Right renal cortex interstitium (tissue), 3 donors: ENCODE measurements at places on chromosomes 16 and 17. TPM values are rescaled to one million over a fixed set of nuclear protein-coding genes. Genes with fewer than 3 reads are reported as not detected.

DNA sequence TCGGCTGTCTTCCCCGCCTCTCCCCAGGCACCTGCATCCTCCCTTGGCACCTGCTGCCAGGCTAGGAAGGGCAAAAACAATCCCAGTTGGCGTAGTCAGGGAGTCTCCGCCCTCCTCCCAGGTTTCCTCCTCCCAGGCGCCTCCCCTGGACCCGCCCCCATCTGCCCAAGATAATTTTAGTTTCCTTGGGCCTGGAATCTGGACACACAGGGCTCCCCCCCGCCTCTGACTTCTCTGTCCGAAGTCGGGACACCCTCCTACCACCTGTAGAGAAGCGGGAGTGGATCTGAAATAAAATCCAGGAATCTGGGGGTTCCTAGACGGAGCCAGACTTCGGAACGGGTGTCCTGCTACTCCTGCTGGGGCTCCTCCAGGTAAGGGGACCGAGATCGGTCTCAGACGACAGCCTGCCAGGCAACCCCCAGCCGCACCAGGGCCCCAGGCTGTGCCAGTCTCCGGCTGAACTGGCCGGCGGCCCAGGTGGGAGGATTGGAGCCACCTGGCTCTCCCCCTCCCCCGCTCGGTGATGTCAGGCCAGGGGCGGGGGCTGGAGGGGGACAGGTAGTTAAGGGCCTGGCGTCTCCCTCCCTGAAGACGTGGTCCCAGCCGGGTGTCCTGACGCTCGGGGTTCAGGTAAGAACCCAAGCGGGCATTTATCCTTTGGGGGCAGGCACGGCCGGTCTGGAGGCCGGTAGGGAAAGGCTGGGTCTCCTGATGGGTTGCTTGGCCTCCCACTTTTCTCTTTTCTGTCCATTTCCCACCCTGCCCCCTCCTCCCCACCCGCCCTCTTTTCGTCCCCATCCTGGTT is at the start of gene GRB7:
GRB7 (plus strand) TSS at position 179 of the 808 bp plus-strand sequence. CDS start 4,364 bp downstream, outside the sequence.
- no peak for DNase-seq

DNA sequence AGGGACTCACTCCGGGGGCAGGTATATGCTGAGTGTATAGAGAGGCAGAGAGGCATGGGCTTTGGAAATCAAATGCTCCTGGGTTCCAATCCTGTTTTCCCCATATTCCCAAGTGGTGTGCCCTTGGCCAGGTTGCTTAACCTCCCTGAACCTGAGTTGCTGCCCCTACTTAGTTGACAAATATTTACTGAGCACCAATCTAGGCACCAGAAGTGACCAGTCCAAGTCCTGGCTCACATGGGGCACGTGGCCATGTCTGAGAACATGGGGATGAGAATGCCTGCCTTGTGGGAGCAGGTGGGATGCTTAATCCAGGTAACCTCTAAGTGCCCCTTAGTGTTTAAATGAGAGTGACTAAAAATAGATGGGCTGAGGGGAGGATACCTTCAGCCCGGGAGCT is 4.2 kb downstream of the SOCS3 start:
- no peak for DNase-seq

DNA sequence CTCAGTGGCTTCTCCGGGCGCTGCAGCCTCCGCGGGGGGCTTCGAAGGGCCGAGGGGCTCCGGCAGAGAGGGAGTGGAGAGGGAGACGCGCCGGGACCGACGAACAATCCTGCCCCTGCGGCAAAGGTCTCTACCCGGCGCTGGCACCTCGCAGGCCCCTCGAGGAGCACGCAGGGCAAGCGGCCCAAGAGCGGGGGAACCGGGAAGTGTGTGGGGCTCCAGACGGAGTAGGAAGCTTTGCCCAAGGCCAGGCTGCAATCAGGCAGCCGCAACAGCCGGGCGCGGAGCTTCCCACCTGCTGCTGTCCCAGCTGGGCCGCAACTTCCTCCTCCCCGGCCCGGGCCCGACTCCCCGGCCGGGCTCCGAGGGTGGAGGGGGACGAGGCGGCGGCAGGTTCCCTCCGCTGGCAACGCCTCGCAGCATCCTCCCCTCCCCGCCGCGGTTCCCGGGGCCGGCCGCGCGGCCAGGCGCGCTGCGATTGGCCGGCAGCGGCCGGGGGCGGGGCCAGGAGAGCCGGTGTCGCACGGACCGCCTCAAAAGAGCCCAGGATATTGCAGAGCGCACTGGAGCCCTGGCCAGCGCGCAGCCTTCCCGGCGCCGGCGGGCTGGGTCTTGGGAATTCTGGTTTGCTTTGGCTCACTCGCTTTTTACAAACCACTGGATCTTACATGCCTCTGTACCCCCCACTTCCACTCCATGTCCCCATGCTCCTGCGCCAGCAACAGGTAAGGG is at the start of gene KCNJ2:
KCNJ2 (plus strand) TSS at position 556 of the 732 bp plus-strand sequence. CDS start 5,508 bp downstream, outside the sequence.
- DNase-seq, result peak; percentile 70

GRCh38 chr17:11645426-11645825 is 47.2 kb downstream of the DNAH9 start:
- DNase-seq, result no peak

DNA sequence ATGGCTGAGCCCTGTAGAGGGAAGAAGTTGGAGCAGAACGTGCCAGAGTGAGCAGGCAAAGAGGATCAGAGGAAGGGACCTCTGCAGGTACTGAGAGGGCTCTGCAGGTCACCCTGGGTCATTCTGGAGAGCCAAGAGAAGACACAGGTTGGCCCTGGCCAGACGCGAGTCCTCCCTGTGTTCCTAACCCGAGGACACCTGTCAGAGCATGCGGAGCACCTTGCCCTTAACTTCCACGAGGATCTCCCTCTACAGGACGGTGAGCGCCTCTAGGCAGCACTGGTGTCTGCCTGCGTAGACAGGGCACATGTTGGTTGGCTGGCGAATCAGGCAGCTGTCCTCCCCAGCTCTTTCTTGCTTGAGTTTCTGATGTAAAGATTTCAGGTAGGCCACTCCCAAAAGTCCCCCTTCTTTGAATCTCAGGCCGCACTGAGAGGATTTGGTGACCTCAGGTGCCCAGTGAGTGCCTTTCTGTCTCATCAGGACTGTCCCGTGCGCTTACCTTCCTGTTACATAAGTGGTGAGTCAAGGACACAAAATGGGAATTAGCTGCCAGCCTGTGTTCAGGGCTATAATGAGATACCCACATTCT is 45.3 kb downstream of the MPRIP start:
- DNase-seq, result no peak

DNA sequence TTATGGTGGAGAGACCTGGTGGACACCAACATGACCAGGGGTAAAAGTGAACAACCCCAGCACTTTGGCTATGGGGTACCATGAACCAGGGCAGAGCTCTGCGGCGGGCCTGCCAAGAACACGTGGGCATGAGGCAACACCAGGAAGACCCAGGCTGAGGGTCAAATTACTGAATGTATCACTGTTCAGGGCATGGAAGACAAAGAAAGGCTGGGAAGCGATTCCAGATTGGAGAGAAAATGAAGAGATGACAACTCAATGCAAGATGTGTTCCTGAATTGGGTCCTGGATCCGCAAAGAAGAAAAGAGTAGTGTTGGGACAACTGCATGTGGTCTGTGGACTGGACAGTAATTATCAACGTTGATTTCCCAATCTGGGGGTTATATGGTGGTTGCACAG is 19.8 kb downstream of the SPHK1 start:
- DNase-seq, result no peak

- DNase-seq, result no peak
These were observed 467.0 kb upstream of the C16orf82 start for GRCh38 chr16:26599785-26600104.

- DNase-seq, result peak; percentile 44
These were observed 20.7 kb upstream of the CCL5 start for GRCh38 chr17:35900708-35901480.

GRCh38 chr17:18859256-18859655 is 1.3 kb downstream of the PRPSAP2 start:
- no peak for DNase-seq

- DNase-seq, result no peak
These were observed 77.3 kb downstream of the WNT3 start for GRCh38 chr17:46741122-46741730.

GRCh38 chr16:81061871-81062608 is 15.0 kb downstream of the C16orf46 start:
- no peak for DNase-seq

The GSG1L gene
- 0.75 TPM for polyA plus RNA-seq

The CFAP119 gene
- 7.8 TPM for polyA plus RNA-seq

The RUNDC3A gene
- polyA plus RNA-seq, result 1.4 TPM

The TP53TG3B gene
- polyA plus RNA-seq, result not detected

The DNAH9 gene
- polyA plus RNA-seq, result 4.1 TPM
